ENCODE measurements at places on chromosomes 1 and 21. TPM values are rescaled to one million over a fixed set of nuclear protein-coding genes. Genes with fewer than 3 reads are reported as not detected.

Gene APCS
- not detected for total RNA-seq

Gene PCBP3
- total RNA-seq, result 16.7 TPM

Gene GPA33
- not detected for total RNA-seq

Gene CD1D
- 12.5 TPM for total RNA-seq

Gene CDA
- 2.2 TPM for total RNA-seq

Gene CATSPERE
- total RNA-seq, result 0.12 TPM

Gene ARHGAP29
- total RNA-seq, result 54.5 TPM

Gene OPRD1
- not detected for total RNA-seq

Gene GPX7
- 32.2 TPM for total RNA-seq

Gene UTS2
- not detected for total RNA-seq

Gene CLCA1
- total RNA-seq, result not detected

Gene ADORA3
- total RNA-seq, result not detected
